ENCODE measurements at places on chromosomes 5 and 9.

- no peak for DNase-seq
Observed at GRCh38 chr5:158154226-158155005, 295.5 kb upstream of the CLINT1 start.

DNA sequence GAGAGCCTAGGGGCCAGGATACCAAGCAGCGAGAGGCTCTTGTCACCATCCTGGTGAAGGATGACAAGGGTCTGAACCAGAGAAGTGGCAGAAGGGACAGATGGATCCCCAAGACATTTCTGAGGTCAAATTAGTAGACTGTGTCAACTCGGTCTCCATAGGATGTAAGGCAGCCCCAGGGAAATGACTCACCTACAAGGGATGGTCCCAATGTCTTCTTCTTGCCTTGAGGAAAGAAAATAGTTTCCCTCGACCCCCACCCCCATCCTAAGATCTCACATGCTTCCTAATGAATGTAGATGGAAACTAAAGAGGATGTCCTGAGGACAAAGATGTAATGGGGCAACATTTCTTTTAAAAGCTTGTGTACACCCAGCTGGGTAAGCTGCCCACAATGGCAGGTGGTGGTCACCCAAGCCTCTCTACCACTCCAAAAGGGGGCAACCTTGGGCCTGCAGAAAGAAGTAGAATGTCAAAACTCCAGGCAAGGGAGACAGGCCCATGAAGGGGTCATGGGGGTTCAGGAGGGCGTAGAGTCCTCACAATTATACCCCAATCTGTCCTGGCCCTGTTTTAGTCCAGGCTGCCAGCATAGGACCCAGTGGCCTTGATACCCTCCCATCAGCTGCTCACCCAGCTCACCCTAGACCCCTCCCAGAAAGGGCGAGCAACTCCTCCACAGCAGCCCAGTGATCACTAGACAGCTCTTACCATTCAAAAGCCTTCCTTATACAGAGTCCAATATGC, 187.4 kb downstream of the ACTL7B start:
- DNase-seq, result no peak

DNA sequence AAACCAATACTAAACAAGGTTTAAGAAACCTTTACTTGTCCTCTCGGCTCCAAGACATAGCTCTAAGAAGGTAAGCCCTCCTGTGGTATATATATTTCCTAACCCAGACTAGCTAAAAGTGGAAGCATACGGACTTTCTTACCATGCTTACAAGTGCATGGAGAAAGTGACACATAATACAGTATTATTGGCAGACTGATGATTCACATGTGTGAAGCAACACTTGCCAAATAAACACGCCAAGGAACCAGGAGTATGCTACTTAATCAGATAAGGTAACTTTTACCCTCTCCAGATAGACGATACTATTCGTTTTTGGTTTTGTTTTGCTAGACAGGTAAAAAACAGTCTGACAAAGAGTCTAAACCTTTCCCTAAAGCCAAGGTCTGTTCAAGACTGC, 264.1 kb downstream of the MLLT3 start:
- no peak for DNase-seq

GRCh38 chr5:89168766-89169165, 285.8 kb upstream of the MEF2C start:
- no peak for DNase-seq

DNA sequence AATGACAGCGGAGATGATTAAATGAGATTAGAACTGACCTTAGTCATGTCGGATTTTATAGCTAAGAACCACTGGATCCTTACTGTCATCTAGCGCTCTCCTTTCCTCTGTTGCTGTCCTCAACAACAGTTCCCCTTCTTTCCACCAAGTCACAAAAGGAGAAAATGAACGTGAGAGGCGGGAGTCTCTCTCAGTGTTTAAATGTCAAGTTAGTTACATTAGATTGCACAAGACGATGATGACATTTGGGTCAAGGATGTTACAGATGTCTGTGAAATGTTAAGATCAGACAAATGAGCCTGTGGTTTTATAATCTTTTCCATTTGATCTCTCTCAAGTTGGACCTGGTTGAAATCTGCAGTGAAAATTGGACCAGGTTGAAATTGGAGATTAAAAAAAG, 53.5 kb downstream of the FBXO38 start:
- no peak for DNase-seq

- DNase-seq, result no peak
Observed at GRCh38 chr5:173012882-173013281, 29.3 kb downstream of the ATP6V0E1 start.

- no peak for DNase-seq
Observed at GRCh38 chr9:100525563-100525962, 52.3 kb upstream of the CAVIN4 start.

- DNase-seq, result no peak
Observed at GRCh38 chr9:6098431-6098830, 83.0 kb upstream of the RANBP6 start.

GRCh38 chr9:80649001-80649420, 1040.3 kb downstream of the TLE1 start:
- no peak for DNase-seq

GRCh38 chr9:134099123-134099761, 31.4 kb upstream of the BRD3 start:
- DNase-seq, result no peak

GRCh38 chr5:145937432-145938250, 1.3 kb downstream of the SH3RF2 start:
- DNase-seq, result no peak

- peak; percentile 22 for DNase-seq
Observed at GRCh38 chr5:81751836-81752643, 1.1 kb upstream of the SSBP2 start.

DNA sequence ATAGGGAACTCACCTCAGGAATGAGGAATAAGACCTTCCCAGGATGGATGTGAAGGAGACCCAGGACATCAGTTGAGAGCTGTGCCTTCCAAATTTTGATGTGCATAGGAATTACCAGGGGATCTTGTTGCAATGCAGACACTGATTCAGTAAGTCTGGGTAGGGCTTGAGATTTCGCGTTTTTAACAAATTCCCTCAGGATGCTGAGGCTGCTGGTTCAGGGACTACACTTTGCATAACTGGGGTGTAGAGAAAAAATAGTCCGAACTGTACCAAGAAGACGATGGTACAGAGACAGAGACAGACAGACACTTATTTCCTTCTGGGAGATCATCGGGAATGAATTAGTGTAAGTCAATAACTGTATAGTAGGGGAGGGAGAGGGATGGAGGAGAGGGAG, 82.3 kb upstream of the FREM1 start:
- no peak for DNase-seq

DNA sequence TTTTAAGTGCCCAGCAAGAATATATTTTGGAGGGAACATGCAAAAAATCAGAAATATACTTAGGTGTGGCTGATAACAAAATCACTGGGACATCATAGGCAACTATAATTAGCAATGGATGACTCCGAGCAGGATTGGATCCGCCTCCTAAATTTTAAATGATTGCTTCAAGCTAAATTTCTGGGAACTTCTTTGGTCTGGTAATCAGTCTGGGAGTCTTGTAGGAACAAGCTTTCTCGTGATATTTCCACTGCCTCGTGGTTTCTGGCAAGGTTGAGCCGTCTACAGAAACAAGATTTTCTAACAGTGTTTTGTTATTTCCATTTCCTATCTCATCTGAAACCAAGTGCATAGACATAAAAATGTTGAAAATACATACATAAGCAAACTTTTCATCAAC, 232.6 kb downstream of the BNC2 start:
- no peak for DNase-seq

DNA sequence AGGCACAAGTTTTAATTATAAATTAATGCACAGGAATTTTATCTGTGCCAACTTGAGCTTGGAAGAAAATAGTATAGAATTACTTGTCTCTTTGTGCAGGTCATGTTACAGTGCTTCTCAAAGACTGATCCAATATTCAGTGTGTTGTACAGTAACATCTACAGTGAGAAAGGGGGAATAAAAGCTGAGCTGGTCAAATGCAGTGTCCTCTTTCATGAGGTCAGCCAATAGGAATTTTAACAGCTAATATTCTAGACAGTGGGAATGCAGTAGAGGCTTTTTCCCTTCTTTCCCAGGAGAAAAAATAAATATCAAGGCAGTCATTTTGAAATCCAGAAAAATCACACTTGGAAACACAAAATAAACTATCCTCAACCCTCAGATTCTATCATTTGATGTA, 95.7 kb upstream of the ITGA1 start:
- DNase-seq, result no peak

DNA sequence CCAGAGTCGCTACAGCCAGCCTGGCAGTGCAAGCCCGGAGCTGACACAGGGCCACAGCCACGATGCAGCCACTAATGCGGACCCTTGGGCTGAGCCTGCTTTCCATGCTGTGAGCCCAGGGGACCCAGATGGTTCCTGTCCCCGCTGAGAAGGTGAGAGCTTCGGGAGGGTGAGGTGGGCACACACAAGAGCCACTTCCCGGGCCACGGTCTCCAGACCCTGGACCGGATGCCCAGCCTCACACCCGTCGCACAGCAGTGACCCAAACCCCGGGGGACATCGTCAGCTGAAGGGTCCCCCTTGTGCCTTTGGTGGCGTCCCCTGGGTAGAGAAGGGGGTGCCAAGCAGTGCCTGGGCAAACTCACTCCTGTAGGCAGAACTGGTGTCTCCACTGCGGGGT, 13.4 kb downstream of the PAEP start:
- no peak for DNase-seq

GRCh38 chr5:6820851-6821479, 107.7 kb downstream of the TENT4A start:
- DNase-seq, result no peak

DNA sequence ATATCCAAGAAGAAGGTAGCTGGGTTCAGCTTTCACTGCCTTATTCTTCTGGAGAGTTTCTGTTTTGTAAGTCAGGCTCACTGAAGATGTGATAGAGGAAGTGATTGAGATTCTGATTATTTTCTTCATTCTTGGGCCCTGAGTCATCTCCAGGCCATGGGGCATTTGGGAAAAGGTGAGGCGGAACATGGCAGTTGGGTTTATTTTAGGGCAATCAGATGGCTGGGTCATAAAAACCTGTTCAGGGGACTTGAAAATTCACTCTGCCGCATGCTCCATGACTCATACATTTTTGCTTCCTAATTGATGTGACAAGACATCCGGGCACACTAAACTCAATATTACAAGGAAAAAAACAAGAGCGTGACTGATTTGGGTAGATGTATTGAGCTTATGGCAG, 265.7 kb upstream of the KLF4 start:
- DNase-seq, result no peak

GRCh38 chr5:29822521-29822920, 1371.0 kb upstream of the CDH6 start:
- DNase-seq, result no peak

GRCh38 chr9:99680191-99680590, 141.5 kb upstream of the NR4A3 start:
- DNase-seq, result no peak

DNA sequence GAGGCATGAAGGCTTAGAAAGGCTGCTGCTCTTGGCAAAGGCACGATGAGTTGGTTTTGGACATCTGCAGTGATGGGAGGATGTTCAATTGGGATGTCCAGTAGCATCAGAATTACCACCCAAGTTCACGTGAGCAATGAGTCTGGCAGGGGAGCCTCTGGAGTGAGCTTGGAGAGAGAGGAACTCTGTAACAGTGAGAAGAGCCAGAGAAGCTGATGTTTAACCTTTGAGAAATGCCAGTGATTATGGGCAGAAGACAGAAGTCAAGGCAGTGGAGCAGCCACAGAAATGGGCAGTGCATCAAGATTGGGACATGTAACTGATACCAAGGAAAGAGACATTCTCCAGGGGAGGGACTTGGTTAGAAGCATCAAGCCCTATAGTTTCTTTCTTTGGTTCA, 39.8 kb downstream of the SEC61B start:
- DNase-seq, result no peak

DNA sequence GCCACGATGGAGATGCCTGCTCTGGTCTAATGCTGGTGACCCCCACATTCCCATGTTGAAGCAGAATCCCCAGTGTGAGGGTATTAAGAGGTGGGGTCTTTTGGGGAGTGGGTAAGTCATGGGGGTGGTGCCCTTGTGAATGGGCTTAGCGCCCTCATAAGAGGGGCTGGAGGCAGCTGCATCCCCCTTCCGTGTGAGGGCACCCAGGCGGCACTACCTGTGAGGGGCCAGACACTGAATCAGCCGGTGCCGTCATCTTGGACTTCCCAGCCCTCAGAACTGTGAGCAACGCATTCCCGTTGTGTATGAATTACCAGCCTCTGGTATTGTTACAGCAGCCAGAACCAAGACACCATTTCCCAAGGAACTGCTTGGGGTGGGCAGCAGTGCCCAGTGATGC, 27.0 kb upstream of the RNF130 start:
- DNase-seq, result no peak

DNA sequence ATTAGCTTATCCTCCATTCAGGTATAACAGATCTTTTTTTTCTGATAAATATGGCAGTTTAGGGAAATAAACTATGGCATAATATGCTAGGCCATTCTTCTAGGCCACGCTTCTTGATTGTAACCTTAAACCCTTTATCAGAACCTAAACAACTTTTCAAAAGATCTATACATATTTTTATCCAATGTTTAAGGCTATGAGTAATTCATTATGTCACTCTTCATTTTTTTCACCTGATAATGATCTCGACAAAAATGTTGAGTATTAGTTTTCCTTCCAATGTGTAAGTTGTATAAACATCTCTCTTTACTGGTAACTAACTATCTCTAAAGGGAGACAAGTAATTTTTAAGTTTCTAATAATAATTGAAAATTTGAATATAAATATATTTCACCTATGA, 2.4 kb upstream of the PCDHB4 start:
- no peak for DNase-seq

DNA sequence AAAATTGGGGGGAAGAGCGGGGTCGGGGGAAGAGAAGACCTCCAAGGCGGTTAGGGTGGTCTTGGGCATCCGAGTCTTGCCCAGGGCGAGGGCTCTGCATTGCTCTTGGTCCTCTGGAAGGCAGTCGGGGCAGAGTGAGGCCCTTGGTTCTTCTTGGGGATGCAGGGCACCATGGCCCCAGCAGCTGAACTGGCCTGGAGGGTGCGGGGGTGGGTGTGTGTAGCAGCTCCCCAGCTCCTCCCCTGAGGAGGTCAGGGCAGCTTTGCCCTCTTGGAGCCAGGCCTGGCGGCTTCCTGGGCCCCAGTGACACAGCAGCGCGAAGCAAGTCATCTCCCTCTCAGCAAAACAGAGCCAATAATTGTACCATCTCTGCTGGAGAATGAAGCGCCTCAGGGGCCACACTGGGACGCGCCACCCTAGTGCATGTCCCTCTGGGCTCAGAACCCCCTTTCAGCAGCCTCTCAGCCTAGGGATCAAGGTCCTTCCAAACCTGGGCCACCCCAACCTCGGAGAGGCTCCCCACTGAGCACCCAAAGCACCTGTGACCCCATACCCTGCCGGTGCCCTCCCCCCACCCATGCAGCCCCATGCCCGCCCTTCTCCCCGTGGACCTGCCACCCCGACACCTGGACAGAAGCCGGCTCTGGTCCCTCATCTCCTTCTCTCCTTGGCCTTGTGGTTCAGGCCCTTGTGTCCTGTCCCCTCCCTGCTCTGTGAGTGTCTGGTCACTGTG, 10.4 kb upstream of the RXRA start:
- no peak for DNase-seq

- DNase-seq, result no peak
Observed at GRCh38 chr9:95623640-95624039, 106.9 kb upstream of the PTCH1 start.

- no peak for DNase-seq
Observed at GRCh38 chr5:35087991-35088390, 40.2 kb upstream of the AGXT2 start.

GRCh38 chr9:126682113-126682810, 68.5 kb downstream of the LMX1B start:
- no peak for DNase-seq
